ENCODE measurements at places on chromosomes 3 and 15. TPM values are rescaled to one million over a fixed set of nuclear protein-coding genes. Genes with fewer than 3 reads are reported as not detected.

The AMT gene
- 1.2 TPM for total RNA-seq

The IGDCC3 gene
- not detected for total RNA-seq

The TGM4 gene
- total RNA-seq: 0.09 TPM

The TTC21A gene
- 1.8 TPM for total RNA-seq

The IMPG2 gene
- 0.54 TPM for total RNA-seq

The AQP9 gene
- total RNA-seq: not detected

The SLC24A5 gene
- not detected for total RNA-seq

The FAM162A gene
- 26.7 TPM for total RNA-seq

The CHL1 gene
- total RNA-seq: not detected

The SLC7A14 gene
- total RNA-seq: 1.6 TPM

The CCK gene
- not detected for total RNA-seq

The GPR62 gene
- total RNA-seq: under 0.01 TPM

The FAM43A gene
- total RNA-seq: 160 TPM

The BUB1B gene
- total RNA-seq: 10.1 TPM

The ISG20 gene
- total RNA-seq: 18.7 TPM

The SNTN gene
- total RNA-seq: not detected

The RAD51 gene
- total RNA-seq: 3.7 TPM

The LRRC3B gene
- total RNA-seq: not detected

The PIGZ gene
- total RNA-seq: 2.4 TPM

The CFAP100 gene
- total RNA-seq: not detected

The SCN11A gene
- total RNA-seq: 0.09 TPM

The LRRC31 gene
- total RNA-seq: not detected

The SST gene
- total RNA-seq: not detected

The MB21D2 gene
- 13.8 TPM for total RNA-seq

The PLSCR2 gene
- total RNA-seq: 0.18 TPM

The TEX9 gene
- 1.6 TPM for total RNA-seq

The FGF12 gene
- total RNA-seq: 0.28 TPM

The ZNF501 gene
- 7.8 TPM for total RNA-seq

The TIMP4 gene
- 0.09 TPM for total RNA-seq

The GOLGA8O gene
- 0.09 TPM for total RNA-seq

The GPR27 gene
- not detected for total RNA-seq

The EOMES gene
- total RNA-seq: not detected

The PCLAF gene
- total RNA-seq: 8.1 TPM

The CD276 gene
- 82.4 TPM for total RNA-seq

The TNFAIP8L3 gene
- total RNA-seq: 29.9 TPM

The SLC51A gene
- not detected for total RNA-seq

The ALG1L2 gene
- not detected for total RNA-seq

The OR5K2 gene
- total RNA-seq: not detected

The ZBED2 gene
- 0.09 TPM for total RNA-seq

The COL6A5 gene
- not detected for total RNA-seq

The ROPN1B gene
- not detected for total RNA-seq

The SNRPA1 gene
- total RNA-seq: 13.8 TPM

The TFRC gene
- total RNA-seq: 228 TPM

All from endothelial cell of coronary artery (primary cell).